Astrocyte (in vitro differentiated cells and primary cell): ENCODE measurements at places on chromosomes 4 and X.
A peak's percentile ranks its signal among the peaks of the same experiment; 100 is the strongest.

DNA sequence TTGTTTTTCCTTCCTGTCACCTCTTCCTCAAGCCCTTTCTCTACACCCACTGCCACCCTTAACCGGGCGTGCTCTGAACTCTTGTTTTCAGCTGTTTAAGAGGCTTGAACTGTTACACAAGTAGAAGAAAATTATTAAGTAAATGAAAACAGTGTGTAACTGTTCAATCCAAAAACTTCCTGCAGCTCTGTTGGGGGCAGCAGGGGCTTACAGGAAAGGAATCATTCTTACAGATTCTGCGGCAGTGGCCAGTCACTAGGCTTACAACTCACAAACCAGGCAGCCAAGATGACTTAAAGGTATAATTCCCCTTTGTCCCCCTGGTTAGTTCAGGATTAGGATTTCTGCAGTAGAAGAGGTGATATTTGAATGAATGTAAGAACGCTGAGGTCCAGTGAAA is 70.2 kb upstream of the ETNPPL start:
- DNase-seq: no peak

DNA sequence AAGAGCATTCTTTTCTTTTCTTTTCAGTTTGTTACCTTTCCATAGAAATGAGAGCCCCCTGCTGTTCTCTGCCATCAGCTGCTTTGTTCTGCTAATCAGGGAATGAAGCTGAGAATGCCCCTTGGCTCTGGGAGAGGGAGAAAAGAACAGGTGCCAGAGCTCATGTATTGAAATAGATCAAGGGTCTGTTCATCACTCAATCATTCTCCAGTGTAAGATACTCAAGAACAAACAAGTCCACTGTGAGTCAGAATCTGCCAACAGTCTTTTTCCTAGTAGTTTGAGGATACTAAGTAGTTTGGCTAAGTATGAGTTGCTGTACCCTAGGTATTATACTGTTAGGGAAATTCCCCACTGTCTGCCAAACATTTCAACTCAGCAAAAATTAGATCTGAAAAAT is 144.3 kb downstream of the RTL3 start:
- DNase-seq: peak; percentile 4

DNA sequence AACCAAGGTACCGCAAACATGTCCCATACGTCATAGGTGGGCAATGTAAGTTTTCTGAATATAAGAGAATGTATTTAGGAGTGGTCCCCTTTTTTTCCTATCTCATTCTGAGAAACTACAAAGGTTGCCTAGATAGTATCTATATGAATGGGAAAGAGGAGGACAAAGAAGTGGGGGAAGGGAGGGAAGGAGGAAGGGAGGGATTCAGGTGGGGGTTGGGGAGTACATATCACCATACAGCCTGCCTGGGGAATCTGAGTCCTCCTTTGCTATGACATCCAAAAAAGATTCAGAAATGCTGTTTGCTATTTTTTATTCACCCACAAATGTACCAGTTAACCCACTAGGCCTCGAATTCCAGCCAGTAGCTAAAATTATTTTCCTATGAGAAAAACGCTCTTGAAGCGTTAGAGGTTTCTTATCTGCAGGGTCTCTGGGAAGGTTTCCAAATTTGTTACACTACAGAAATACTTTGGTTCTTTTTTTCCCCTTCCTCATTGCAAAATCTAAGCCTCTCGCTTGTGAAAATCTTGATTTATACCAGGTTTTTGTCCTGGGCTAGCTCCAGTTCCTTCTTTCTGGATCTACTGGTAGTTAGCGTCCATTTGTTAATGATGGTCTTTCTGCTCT is 212.9 kb downstream of the NSUN7 start:
- peak; percentile 87 for DNase-seq

- no peak for DNase-seq
These were observed 434.3 kb upstream of the RASGEF1B start for GRCh38 chr4:81905971-81906370.

GRCh38 chr4:153142700-153143438 is 61.4 kb upstream of the TRIM2 start:
- DNase-seq: peak; percentile 44

DNA sequence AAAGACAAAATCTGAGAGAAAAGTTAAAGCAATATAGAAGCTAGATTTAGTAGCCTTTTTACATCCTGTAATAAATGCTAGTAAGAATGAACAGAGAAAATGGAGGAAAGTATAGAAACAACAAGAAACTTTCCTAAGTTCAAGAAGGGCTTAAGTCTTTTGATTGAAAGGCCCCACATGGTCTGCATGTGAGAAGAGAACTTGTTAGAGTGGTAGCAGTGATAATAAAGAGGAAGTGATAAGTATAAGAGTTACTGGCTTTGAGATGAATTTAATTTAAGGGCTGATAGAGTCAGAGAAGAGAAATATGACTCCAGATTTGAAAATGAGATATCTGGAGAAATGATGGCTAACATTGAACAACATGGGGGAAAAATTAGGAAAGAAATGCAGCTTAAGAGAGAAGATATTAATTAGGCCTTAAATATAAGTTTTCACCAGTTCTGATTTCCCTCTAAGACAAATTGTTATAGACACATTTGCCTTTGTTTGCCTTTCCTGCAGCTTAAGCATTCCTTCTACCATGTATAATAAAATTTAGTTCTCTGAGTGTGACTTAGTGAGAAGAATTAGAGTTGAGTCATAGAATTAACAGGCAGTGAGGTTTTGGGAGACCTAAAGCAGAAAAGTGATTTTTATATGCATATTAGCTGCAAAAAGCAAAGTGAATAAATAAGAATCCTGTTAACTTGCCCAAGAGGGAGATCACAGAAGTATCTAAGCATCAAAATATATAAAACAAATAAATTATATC is 18.4 kb downstream of the ZFX start:
- peak; percentile 36 for DNase-seq

DNA sequence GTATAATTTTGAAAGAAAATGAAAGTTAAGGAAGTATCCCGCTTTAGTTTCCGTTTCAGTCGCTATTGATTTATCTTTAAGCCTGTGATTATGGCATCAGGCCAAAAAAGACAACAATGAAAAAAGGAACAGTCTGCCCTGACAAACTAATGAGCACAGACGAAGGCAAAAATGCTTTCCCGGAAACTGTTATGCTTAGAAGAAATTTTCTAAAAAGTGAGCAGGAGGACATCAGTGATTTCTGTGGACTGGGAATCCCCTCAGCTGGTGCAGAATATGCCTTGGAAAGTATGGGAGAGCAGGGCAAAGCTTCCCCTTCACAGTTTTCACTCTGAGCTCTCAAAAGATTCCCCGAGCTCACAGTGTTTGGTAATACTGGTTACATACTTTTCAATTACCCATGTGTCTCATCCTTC is 5.1 kb upstream of the CXCL10 start:
- peak; percentile 3 for DNase-seq

DNA sequence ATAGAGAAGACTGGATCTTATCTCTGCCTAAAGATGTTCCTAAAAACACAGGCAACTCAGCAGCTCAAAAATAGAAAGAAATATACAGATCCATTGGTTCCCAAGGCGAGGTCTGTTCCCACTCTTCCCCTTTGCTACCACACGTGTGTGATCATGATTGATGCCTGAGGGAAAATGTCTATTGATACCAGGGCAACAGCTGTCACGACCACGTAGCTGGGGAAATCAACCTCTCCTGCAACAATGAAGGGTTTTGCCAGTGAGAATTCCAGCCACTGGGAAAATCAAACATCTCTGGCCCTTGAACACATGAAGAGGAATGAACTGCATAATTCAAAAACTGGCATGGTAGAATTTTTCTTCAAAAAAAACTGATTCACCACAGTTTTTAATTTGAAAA is 131.0 kb upstream of the MAP3K15 start:
- DNase-seq: no peak

DNA sequence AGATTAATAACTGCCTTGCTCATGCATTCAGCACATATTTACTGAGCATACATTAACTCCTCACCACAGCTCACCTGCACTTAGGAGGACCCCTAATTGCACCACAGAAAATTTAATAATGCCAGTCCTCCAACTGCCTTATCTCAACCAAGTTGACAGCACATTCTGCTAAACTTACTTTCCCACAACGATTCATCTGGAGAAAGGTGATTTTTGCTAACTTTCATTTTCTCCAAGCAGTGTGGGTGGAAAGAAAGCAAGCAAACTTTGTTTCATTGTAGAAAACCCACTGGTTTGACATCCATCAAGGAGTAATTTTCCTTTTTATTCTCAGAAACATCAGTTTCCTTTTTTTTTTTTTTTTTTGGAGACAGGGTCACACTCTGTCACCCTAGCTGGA is 49.1 kb downstream of the RASGEF1B start:
- no peak for DNase-seq

DNA sequence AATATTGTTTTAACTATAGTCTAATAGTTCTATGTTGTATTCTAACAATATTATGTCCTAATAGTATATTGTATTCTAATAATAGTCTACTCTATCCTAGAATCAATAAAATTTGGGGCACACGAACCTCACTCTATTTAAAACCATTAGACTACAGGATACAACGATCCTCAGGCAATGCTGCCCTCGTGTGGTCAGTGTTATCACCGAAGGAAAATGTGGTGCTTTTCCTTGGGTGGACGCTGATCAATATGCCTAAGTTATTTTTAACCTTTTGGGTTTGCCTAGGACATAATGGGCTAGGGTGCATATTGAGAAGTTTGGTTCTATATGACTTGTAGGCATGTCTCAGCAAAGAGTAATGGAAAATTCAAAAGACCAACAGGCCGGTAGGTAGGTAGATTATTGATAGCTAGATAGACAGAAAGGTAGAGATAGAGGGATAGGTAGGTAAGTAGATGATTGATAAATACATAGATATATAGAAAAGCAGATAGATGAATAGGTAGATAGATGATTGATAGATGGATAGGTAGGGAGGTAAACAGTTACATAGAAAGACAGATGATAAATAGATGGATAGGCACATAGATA is 75.1 kb downstream of the PRKX start:
- peak; percentile 20 for DNase-seq

- peak; percentile 100 for DNase-seq
These were observed 41.8 kb downstream of the FNIP2 start for GRCh38 chr4:158810487-158811215.

DNA sequence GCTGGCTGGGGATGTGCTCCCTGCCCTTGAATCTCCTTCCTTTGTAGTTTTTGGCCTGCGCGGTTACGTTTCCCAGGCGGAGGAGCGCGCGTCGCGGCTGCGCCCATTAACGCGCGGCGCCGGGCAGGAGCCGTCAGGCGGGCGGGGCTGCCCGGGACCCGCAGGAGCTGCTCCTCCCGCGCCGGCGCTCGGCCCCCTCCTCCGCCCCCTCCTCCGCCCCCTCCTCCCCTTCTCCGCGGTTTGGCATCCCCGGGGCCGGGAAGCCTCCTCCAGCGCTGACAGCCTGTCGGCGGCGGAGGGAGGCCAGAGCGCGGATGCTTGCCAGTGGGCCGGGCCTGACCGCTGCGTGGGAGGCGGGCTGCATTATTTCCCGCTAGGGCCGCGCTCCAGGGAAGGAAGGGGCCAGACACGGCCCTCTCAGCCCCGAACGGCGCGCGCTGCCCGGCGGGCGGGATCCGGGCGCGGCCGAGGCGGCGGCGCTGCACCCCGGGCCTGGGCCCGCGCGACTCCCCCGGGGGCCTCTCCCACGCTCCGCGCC is at the start of gene DCLK2:
Gene DCLK2 (plus strand): TSS at position 405 of the 538 bp plus-strand sequence. CDS start 583 bp downstream, outside the sequence.
- DNase-seq: peak; percentile 89

DNA sequence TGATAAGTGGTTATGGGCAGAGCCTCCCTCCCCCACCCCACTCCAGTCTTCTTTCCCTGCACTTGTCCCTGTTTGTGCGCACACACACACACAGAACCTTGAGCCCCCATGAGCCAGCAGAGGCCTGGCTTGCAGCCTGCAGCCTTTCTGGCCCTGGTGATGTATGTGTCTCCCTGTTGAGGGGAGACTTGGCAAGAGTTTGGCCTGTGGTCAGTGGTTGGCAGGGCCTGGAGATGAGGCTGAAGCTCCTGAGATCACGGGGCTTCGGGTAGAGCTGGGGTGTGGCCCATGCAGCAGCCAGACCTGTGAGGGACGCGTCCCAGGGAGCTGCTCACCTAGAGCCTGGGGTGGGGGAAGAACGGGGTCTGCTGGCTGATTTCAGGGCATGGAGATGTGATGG is 2.3 kb downstream of the GPR173 start:
- peak; percentile 35 for DNase-seq

DNA sequence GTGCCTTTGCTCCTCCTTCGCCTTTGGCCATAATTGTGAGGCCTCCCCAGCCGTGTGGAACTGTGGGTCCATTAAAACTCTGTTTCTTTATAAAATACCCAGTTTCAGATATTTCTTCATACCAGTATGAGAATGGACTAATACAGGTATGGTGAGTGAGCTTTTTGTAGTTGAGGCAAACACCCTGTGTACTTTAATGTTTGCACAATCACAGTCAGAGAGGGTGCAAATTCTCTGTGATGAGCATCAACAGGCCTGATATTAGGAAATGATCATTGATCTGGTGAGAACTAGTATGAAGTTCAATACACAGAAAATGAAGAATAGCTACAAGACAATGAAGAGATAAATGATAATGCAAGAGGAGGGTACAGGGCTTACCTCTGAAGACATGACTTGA is 744.6 kb downstream of the RPA4 start:
- DNase-seq: no peak

- no peak for DNase-seq
These were observed 67.9 kb downstream of the SH2D1A start for GRCh38 chrX:124414281-124414680.

DNA sequence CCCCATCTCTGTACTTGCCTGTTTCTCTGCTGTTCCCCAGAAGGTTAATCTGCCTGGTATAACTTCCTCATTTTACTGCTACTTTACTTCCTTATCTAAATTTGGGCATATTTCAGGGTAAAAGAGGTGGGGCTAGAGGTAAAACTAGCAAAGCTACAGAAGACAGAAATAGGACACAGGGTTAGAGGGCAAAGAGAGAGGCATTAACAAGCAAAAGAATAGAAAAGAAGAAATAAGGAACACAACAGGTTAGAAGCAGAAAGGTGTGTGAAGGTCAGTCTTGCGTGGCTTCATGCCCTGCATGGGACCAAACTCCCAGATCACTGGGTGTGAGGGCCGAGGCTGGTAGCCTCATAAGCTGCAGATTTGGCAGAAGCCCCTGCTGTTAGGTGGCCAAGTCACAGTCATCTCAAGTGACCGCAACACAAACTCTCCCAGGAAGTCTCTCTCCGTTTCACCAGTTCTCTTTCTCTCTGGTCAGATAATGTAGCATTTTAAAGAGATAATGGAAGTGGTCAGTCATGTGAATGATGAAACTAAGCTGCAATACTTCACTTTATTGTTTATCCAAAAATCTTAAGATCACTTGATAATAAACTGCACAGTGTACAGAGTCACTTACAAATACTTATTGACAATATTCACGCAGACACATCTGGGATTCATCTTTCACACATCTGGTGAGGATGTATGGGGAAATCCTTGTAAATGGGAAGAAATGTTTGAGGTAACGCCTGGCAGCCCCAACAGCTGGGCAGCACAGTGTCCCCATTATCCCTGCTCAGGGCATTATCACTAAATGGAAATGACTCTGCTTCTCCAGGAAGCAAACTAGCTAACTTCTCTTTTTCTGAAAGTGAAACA is 16.4 kb downstream of the TMEM154 start:
- no peak for DNase-seq

GRCh38 chr4:56048383-56048701 is 99.6 kb downstream of the CEP135 start:
- no peak for DNase-seq

- DNase-seq: no peak
These were observed 2.5 kb downstream of the FGFR3 start for GRCh38 chr4:1795299-1796195.

- no peak for DNase-seq
These were observed 96.4 kb upstream of the C1GALT1C1 start for GRCh38 chrX:120726294-120726693.

GRCh38 chr4:22385611-22386011 is 130.3 kb downstream of the ADGRA3 start:
- peak; percentile 64 for DNase-seq

- no peak for DNase-seq
These were observed 296.6 kb upstream of the DIPK2B start for GRCh38 chrX:45497290-45497689.
